ENCODE measurements at places on chromosomes 6 and 20.
A peak's percentile ranks its signal among the peaks of the same experiment; 100 is the strongest.

DNA sequence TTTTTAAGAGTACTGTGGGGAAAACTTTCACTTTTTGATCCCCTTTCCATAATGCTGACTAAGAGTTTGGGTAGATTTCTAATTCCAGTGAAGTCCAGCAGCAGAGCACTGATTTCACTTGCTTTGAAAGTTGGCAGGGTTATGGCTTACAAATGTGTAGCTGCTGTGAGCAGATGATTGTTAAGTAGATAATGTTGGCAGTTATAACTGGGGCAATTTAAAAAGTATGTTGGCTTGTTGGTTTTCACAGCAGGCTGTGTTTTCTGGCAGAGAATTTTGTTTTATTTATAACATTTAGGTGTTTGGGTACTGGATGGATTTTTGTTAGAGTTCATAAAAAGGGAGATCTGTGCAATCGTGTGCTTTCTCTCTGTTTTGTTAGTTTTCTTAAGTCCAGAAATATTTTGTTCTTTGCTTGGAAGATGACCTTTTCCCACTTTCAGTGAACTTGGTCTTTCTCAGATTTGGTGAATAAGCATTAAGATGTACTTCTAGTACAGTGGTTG lies 31.4 kb downstream of the AFDN start:
- no peak for DNase-seq

- no peak for DNase-seq
Measured at GRCh38 chr20:32326504-32326845, 31.7 kb upstream of the ASXL1 start.

- no peak for DNase-seq
Measured at GRCh38 chr6:89454300-89454699, 21.3 kb downstream of the ANKRD6 start.

- no peak for DNase-seq
Measured at GRCh38 chr20:688809-689212, 13.2 kb upstream of the SCRT2 start.

DNA sequence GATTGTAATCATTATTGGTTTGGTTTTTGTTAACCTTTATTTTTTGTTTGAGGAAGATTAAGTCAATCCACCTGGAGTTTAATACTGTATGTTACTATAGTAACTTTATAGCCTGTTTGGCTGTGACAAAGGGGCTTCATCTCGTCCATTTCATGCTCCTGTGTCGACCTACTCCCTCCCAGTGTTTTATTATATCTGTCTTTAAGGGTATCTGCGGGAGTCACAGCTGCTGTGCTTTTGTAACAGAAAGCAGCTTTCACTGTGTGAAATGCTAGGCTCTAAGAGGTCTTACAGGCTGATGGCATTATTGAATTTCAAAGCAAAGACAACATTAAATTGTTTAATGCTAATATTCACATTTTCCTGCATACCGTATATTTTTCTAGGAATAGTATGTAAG lies 698.0 kb upstream of the POU3F2 start:
- no peak for DNase-seq

DNA sequence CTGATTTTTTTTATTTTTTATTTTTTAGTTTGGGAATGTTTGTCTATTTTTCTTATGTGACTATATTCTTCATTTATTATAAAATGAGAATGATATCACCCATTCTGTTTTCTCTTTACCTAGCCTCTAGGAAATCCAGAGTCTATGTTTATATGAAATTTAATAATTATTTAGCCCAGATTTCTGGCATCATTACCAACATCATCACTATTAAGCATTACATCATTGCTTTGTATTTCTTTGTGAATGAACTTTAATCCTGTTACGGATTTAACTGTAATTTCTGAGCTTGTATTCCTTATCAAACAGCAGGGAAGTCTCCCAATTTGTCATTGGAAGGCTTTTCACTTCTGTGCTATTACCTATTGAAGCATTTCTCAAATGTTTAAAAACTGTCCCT lies 72.7 kb upstream of the NOX3 start:
- DNase-seq, result no peak

DNA sequence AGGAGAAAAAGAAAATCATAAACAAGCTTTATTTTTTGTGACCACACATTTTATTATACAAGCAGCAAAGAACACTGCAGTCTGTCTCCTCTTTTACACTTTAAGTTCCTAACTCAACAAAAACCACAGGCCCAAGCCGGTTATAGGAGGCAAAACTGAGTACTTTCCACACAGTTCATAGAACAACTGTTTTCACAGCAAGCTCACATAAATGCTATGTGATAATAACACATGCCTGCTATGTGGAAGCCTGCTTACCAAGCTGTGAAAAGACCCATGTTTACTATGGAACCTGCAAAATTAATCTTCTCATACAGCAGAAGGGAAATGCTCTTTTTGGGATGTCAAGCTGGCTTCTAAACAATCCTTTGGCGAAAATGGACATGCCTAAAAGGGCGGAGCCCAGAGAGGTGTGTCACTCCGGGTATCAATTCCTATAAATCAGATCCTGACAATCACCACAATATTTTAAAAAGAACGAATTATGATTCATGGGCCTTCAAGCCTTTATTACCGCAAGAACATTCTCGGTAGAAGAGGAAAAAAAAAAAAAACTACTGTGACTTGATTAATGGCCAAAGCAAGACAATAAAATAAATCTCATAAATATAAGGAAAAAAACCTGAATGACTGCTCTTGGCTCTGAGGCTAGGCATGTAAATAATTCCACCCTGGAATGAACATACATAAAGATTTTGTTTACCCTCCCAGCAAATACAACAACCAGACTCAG lies 2.6 kb downstream of the TRERF1 start:
- no peak for DNase-seq

- DNase-seq, result no peak
Measured at GRCh38 chr20:4697189-4697830, 24.4 kb upstream of the PRND start.

- DNase-seq, result peak; percentile 21
Measured at GRCh38 chr20:46709055-46709458, 392 bp upstream of the SLC2A10 start.

- DNase-seq, result peak; percentile 36
Measured at GRCh38 chr6:138431256-138432062, 27.4 kb downstream of the HEBP2 start.

DNA sequence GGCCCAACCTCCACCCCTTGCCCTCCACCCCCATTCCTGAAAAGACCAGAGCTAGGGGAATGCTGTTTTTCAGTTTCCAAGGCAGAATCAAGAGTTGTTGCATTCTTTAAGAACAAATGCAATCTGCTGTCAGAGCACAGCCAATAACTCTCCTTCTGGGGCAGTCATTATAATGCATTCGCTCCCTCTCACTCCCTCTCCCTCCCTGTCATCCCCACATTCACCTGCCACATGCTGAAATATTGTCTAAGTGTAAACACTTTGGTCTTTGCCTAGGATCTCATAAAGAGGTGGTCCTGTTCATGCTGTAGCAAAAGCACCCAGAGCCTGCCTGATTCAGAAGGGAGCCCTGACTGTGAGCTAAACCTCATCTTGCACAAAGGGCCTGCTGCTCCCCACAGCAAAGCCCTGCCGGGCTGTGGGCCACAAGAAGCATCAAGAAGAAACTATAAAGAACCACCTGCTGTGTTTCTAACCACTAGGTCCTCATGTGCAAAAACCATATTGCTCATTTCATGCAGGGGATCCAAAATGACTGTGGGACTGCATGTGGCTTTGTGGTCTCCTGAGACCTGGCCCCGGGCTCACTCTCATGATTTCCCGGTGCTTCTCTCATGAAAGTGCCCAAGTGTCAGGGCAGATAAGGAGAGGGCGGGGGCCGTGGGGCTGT lies 85.6 kb downstream of the GPR6 start:
- DNase-seq, result peak; percentile 25

DNA sequence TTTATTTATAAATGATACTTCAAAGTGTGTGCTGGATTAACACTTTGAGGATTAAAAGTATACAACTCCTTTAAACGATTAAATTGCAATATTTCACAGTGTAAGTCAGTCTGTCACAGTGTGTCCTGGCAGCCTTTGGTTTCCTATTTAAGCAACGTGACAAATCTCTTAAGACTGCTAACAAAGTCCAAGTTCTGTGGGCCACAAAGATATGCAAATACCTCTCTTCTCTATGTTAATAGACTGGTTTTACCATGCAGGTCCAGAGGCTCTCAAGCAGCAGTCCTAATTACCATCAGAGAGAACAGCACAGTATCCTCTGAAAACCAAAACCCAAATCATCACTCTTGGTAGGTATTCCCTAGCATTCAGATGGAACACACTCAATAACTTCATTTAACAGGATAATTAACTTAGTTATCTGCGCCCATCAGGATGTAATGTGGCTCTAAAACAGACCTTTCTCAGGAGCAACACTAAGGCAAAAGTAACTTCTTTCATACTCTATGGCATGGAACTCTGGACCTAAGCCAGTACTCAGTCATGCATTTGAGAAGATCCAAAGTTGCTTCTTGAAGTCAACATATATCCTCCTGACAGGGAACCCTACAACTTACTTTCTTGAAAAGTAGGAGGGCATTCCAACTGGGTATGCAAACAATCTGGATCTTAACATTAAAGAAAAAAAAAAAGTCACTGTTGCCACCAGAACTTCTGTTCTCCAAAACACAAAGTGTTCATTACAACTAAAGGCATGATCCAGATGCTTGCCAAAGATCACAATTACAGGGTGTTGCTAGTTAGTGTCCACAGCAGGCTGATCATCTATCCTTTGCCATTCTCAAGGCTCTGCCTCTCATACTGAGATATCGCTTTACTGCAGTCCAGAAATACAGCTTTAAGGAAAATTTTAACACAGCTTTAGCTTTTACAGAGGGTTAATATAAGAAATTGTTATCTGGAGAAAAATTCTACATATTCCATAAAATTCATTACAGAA lies 53.2 kb downstream of the MAN1A1 start:
- no peak for DNase-seq

DNA sequence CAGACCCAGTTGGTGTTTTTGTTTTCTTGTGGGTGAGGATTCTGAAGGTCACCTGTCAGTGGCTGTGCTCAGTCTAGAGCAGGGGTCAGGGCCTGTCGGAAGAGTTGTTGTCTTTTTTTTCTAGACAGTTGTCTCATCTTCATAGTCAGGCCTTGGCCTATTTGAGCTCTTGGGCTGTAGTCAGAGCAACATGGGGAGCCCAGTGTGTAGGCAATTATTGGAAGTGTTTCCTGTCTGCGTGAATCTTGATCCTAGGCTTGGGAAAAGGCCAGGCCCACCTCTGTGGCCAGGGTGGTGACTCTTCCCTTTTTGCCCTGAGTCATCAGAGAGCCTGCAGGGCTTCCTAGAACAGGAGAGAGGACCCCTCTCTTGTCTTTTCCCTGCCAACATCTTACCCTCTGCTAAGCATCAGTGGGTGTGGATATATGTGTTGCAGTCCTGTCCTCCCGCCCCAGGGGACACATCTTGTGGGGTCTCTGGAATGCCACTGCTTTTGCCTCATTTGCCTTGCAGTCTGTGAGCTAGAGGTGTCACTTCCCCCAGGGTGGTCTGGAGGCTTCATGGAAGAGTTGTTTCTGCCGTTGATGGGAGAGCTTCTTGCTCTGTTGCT lies 11.4 kb downstream of the TJAP1 start:
- DNase-seq, result no peak

- DNase-seq, result no peak
Measured at GRCh38 chr20:23243791-23244155, 106.8 kb upstream of the NXT1 start.

DNA sequence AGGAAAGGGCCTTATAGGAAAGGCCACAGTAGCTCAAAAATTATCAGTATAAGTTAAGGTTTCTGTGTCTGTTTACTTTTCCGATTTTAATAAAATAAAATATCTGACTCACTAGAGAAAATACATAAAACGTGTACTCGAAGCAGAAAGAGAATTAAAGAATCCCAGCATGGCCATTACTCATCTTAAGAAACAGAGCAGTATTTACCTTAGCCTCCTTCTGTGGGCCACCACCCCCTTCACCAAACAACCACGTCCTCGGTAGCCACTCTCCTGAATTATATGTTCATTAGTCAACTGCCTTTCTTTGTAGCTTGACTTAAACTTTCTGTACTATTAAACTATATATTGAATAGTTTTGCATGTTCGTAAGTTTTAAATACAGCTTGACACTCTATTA lies 72.2 kb upstream of the SPTLC3 start:
- no peak for DNase-seq

DNA sequence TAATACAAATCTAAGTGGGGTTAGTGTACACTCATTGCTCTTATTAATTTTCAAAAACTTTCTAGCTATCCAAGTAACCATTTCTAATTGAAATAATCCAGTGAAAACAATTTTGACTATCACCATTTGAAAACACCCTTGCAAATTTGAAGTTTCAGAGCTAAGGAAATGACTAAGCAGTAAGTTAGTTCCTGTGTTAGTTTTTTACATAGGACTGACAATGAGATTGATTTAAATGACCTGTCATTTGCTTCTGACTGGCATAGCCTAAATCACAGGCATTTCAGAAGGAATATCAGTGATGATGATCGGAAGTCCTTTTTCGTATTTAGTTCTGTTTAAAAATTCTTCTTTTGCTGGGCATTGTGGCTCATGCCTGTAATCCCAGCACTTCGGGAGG lies 27.0 kb downstream of the STK4 start:
- peak; percentile 67 for DNase-seq

DNA sequence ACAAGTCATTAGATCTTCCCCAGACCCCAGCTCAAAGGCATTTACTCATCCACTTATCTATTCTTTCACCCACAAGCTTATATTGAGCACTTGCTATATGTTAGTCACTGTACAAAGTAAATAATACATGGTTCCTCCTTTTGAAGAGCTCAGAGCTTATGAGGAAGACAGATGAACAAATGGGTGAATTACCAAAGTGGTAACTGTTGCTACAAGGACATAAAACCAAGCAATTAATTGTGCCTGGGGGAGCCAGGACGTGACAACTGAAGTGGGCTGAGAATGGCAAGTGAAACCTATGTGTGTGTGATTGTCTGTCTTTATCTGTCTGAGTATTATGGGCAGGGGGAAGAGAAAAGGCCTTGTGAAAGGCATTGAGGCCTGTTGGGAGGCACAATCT lies 45.6 kb upstream of the AKIRIN2 start:
- DNase-seq, result peak; percentile 28

DNA sequence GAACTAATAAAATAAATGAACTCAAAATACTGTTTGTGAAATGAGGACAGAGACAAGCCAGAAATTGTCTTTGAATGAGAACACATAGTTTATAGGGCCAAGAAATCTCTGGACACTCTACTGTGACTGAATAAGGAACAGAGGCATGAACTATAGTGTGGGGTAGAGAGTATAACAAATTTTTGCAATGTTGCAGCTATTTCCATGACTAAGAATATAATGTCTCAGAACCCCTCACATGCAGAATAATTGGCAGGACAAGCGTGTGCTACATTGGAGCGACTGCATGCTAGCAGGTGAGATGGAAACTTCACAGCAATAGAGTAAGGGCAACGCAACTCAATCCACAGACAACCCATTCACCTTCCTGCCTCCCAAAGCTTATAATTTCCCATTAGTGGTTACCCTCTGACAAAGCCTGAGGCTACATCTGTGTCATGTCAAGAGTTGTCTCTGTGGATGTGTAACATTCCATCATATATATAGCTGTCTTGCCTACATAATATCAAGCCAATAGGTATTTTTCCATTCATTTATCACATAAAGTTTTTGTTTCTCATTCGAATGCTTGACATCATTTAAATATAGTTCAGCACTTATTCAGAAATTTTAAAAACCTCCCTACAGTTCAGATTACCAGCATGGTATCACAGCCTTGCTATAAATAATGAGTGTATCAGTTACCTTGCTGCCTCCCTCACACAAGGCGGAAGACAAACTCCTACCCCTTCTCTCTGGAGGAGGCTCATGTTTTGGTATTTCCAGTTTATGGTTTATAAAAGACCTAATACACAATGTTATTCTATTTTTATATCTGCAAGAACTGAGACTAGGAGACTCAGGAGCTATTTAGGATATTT lies 47.9 kb upstream of the ECHDC1 start:
- DNase-seq, result no peak
